ENCODE measurements at places on chromosomes 3 and 15.
A peak's percentile ranks its signal among the peaks of the same experiment; 100 is the strongest.

DNA sequence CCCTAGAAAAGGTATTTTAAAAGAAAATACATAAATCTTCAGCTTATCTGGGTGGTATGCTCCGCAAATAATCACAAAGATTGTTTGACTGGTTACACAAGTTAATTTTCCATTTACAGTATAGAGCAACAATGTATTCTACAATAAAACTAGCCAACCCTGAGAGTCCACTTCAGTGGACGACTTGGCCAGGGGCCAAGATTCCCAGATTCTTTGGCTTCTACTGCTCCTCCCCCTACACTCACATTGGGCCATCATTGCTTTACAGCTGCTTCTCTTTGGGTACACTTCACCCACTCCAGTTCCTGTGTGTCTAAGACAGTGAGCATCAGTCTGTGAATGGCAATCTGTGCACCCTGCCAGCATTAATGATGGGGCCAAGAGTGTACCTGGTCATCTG lies 17.2 kb upstream of the PRICKLE2 start:
- no peaks in the 10 kb centered on the region for H3K27me3 ChIP-seq
- no peaks in the 10 kb centered on the region for H3K4me1 ChIP-seq
- no peaks in the 10 kb centered on the region for H3K36me3 ChIP-seq
- no peak for DNase-seq
- H3K4me3 ChIP-seq: no peak overlapping the region
- no peak overlapping the region for H3K27ac ChIP-seq

GRCh38 chr3:4950351-4950784 lies 28.9 kb upstream of the BHLHE40 start:
- no peak for DNase-seq
- no peaks in the 10 kb centered on the region for H3K27me3 ChIP-seq
- no peak overlapping the region for H3K27ac ChIP-seq
- no peaks in the 10 kb centered on the region for H3K36me3 ChIP-seq
- no peaks in the 10 kb centered on the region for H3K4me1 ChIP-seq

DNA sequence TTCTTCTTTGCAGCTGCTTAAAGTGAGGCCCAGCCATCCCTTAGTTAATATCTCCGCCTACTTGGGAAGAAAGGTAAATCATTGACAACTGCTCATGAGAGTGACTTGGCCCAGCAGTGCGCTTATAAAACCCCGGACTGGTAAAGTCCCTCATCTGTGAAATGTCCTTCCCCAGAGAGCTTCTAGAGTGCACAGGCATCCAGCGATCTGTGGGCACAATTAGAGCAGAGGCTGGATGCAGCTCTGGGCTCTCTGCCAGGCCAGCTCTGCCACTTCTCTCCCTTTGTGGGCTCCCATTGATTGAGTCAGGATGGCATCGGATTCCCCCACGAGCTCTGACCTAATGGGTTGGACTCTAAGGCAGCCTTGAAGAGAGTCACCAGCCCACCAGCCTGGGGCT lies 219.0 kb upstream of the LINGO1 start:
- H3K27me3 ChIP-seq: peaks cover 16% of the 10 kb centered on the region
- no peak overlapping the region for H3K4me3 ChIP-seq
- H3K36me3 ChIP-seq: no peaks in the 10 kb centered on the region
- no peaks in the 10 kb centered on the region for H3K4me1 ChIP-seq
- DNase-seq: no peak

DNA sequence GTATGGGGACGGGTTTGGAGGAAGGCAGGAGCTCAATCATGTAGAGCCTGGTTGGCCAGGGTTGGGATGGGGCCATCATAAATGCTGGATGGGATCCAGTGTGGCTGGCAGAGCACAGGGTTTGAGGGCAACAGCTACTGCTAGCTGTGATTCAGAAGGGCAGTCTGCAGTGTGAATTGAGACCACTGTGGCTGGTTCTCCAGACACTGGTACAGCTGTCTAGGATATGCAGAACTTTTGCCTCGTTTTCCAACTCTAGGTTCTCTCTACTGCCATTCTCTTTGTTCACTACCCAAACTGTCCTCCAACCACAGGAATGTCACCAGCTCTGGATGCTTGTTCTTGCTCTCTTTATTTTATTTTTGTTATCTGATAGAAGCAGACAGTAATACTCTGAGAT lies 543.6 kb downstream of the AGBL1 start:
- H3K4me1 ChIP-seq: peaks cover 15% of the 10 kb centered on the region
- no peak overlapping the region for H3K27ac ChIP-seq
- no peaks in the 10 kb centered on the region for H3K36me3 ChIP-seq
- no peak overlapping the region for H3K4me3 ChIP-seq

GRCh38 chr15:71409541-71409940 lies 294.3 kb downstream of the THSD4 start:
- H3K36me3 ChIP-seq: no peaks in the 10 kb centered on the region
- no peak overlapping the region for H3K4me3 ChIP-seq
- peaks cover 9% of the 10 kb centered on the region for H3K27me3 ChIP-seq
- DNase-seq: no peak
- H3K27ac ChIP-seq: no peak overlapping the region

GRCh38 chr15:45583731-45584639 lies 3.2 kb upstream of the BLOC1S6 start:
- no peak for DNase-seq
- H3K27ac ChIP-seq: no peak overlapping the region
- no peak overlapping the region for H3K4me3 ChIP-seq
- no peaks in the 10 kb centered on the region for H3K27me3 ChIP-seq
- H3K36me3 ChIP-seq: no peaks in the 10 kb centered on the region
- H3K4me1 ChIP-seq: peaks cover 17% of the 10 kb centered on the region

GRCh38 chr3:45874677-45875346 lies 11.5 kb upstream of the CCR9 start:
- no peak for DNase-seq
- H3K27ac ChIP-seq: no peak overlapping the region
- H3K4me3 ChIP-seq: no peak overlapping the region
- H3K4me1 ChIP-seq: peaks cover 21% of the 10 kb centered on the region

- H3K27me3 ChIP-seq: peaks cover 35% of the 10 kb centered on the region
- no peak overlapping the region for H3K4me3 ChIP-seq
- DNase-seq: no peak
- H3K36me3 ChIP-seq: no peaks in the 10 kb centered on the region
- peaks cover 16% of the 10 kb centered on the region for H3K4me1 ChIP-seq
These were observed 887 bp downstream of the OXTR start for GRCh38 chr3:8768364-8769087.

DNA sequence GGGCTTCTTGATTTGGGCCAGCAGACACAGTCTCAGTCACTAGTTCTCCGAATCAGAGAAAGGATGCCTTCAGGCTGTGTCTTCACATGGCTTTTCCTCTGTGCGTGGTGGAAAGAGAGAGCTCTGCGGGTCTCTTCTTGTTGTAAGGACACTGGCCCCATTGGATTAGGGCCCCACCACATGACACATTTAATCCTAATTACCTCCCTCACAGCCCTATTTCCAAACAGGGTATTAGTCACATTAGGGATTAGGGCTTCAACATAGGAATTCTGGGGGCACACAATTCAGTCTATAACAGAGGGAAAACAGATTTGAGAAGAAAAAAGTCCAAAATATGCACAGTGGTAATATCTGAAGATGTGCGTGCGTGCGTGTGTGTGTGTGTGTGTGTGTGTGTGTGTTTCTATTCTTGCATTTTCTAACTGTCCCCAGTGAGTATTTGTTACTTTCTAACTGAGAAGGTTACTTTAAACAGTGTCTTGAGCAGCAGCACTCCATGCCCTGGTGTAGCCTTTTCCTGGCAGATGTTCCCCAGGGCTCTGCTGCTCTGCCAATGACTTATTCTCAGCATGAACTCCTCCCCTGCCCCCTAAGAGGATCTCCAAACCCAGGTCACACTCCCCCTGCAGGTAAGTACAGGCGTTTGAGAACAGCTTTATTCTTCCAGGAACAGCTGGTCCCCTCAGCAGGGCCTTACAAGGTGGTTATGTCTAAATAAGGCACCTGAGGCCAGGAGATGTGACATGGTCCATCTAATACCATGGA lies 72.9 kb downstream of the RPL39L start:
- no peak overlapping the region for H3K27ac ChIP-seq
- no peak overlapping the region for H3K4me3 ChIP-seq
- H3K27me3 ChIP-seq: no peaks in the 10 kb centered on the region
- peak; percentile 33 for DNase-seq
- peaks cover 71% of the 10 kb centered on the region for H3K36me3 ChIP-seq

GRCh38 chr3:49271047-49271446 lies 6.0 kb downstream of the C3orf62 start:
- no peak overlapping the region for H3K27ac ChIP-seq
- no peaks in the 10 kb centered on the region for H3K27me3 ChIP-seq
- H3K36me3 ChIP-seq: peaks cover 17% of the 10 kb centered on the region
- H3K4me3 ChIP-seq: no peak overlapping the region
- H3K4me1 ChIP-seq: peaks cover 5% of the 10 kb centered on the region

DNA sequence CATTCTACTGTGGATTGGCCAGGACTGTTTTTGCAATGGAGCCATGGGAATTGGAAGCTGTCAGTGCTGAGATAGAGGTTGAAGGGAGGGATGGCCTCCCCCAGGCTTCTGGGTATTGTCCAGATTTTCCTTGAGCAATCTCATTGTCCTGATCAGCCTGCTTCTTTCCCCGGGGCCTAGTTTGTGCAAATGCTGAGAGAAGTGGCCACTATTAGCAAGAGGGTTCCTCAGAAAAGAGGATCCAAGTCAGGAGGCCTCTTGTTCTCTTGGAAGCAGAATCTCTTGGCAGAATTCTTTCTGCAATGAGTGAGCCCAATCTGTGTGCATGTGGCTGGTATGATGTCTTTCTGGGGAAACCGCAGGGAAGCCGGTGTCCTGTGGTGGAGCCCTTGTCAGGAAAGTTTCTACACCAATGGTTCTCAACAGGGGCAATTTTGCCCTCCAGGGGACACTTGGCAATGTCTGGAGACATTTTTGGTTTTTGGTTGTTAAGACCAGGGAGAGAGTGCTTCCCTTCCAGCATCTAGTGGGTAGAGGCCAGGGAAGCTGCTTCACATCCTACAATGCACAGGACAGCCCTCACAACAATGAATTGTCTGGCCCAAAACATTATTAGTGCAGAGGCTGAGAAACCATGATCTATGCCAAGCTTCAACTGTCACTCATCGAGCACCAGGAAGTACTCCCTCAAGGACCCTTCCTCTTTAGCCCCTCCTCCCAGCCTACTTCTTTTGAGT lies 2.0 kb downstream of the LIPC start:
- H3K4me1 ChIP-seq: no peaks in the 10 kb centered on the region
- H3K36me3 ChIP-seq: no peaks in the 10 kb centered on the region
- no peak overlapping the region for H3K27ac ChIP-seq

DNA sequence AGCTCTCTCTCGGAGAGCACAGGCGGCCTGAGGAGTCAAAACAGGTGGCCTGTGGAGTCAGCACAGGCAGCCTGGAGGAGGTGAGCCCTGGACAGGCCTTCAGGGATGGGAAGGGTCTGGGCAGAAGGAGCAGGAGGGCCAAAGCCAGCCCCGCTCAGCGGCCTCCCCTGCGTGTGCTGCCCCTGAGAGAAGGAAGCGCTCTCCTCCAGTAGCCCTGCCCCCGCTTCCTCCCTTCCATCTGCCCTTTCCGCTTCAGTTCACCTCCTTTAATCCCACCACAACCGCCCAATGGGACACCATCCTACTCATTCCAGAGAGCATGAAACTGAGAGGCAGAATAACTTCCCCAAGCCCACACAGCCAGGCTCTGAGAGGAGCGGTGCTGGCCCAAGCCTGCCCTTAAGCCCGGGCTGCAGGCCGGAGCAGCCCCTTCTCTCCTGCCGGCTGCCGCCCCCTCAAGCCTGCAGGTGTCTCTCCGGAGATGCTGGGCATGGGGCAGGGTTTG lies 3.2 kb upstream of the NR2E3 start:
- no peaks in the 10 kb centered on the region for H3K4me1 ChIP-seq
- DNase-seq: no peak
- H3K27ac ChIP-seq: no peak overlapping the region
- H3K36me3 ChIP-seq: no peaks in the 10 kb centered on the region
- no peak overlapping the region for H3K4me3 ChIP-seq

- no peak for DNase-seq
- peaks cover 10% of the 10 kb centered on the region for H3K4me1 ChIP-seq
- no peak overlapping the region for H3K27ac ChIP-seq
- H3K36me3 ChIP-seq: no peaks in the 10 kb centered on the region
These were observed 34.2 kb downstream of the CLEC3B start for GRCh38 chr3:45060165-45060892.

GRCh38 chr3:174857301-174857700 lies 1.8 kb upstream of the NAALADL2 start:
- DNase-seq: no peak
- H3K4me3 ChIP-seq: no peak overlapping the region
- no peak overlapping the region for H3K27ac ChIP-seq
- H3K27me3 ChIP-seq: no peaks in the 10 kb centered on the region
- no peaks in the 10 kb centered on the region for H3K4me1 ChIP-seq

GRCh38 chr3:16374047-16374934 lies 109.3 kb downstream of the OXNAD1 start:
- no peak for DNase-seq
- peaks cover 31% of the 10 kb centered on the region for H3K36me3 ChIP-seq
- H3K27ac ChIP-seq: peak overlapping the region; percentile 6
- H3K4me3 ChIP-seq: no peak overlapping the region
- H3K27me3 ChIP-seq: no peaks in the 10 kb centered on the region

DNA sequence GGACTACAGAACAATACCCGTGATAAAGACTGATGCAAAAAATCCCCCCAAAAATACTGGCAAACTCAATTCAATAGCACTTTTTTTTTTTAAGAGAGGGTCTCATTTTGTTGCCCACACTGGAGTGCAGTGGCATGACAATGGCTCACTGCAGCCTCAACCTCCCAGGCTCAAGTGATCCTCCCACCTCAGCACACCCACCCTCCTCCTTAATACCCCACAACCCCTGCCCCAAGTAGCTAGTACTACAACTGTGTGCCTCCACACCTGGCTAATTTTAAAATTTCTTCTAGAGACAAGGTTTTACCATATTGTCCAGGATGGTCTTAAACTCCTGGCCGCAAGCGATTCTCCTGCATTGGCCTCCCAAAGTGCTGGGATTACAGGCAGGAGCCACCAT lies 11.4 kb downstream of the TOP2B start:
- no peaks in the 10 kb centered on the region for H3K27me3 ChIP-seq
- H3K36me3 ChIP-seq: no peaks in the 10 kb centered on the region
- H3K4me3 ChIP-seq: no peak overlapping the region
- peaks cover 8% of the 10 kb centered on the region for H3K4me1 ChIP-seq
- no peak for DNase-seq

GRCh38 chr3:133591271-133591742 lies 17.8 kb downstream of the CDV3 start:
- no peaks in the 10 kb centered on the region for H3K4me1 ChIP-seq
- H3K27me3 ChIP-seq: no peaks in the 10 kb centered on the region
- no peak overlapping the region for H3K27ac ChIP-seq
- no peak overlapping the region for H3K4me3 ChIP-seq
- H3K36me3 ChIP-seq: peaks cover 34% of the 10 kb centered on the region
- no peak for DNase-seq

DNA sequence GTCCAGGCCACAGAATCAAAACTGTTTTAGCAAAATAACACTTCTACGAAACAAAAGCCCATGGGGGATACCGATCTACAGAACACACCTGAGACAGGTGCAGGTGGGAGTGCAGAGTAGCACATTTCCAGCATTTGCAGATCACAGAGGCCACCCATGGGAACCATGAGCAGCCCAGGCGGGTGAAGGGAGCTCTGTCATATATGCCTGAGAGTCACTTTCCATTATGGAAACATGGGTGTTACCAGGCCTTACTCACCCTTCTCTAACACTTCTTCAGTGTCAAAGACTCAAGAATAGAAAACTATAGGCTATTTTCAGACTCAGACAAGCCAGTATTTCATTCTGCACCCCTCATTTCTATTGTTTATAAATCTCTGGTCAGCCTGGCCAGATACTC lies 3.5 kb downstream of the PLA1A start:
- H3K27ac ChIP-seq: no peak overlapping the region
- H3K36me3 ChIP-seq: no peaks in the 10 kb centered on the region
- no peaks in the 10 kb centered on the region for H3K27me3 ChIP-seq
- H3K4me1 ChIP-seq: peaks cover 13% of the 10 kb centered on the region
- no peak for DNase-seq
- H3K4me3 ChIP-seq: no peak overlapping the region
